Immature natural killer cell (primary cell): ENCODE measurements at places on chromosomes 16 and 17.
A peak's percentile ranks its signal among the peaks of the same experiment; 100 is the strongest.

DNA sequence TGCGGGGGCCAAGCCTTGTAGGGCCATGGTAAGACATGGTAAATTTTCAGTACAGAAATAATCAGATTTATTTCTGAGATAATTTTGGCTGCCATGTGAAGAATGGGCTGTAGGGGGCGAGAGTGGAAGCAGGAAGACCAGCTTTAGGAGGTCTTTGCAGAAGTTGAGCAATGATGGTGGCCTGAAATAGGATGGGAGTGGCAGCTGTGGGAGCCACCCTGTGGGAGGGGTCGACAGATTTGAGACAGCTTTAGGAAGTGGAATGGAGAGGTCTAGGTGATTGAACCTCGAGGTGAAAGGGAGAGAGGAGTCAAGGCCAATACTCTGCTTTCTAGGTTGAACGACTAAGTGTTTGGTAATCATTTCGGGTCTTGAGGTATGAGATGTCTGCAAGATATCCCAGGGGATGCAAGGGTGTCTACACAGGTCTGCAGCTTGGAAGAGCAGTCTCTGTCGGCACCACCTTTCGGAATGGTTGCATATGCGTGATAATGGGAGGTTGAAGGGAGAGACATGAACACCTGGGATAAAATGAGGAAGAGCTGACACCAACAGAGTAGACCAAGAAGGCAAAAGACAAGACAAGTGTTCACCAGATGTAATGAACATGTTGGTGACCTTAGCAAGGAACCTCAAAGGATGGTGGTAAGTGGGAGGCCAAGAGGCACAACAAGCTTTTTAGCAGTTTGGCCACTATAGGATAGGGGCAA, 4.2 kb upstream of the ATXN7L3 start:
- peak; percentile 46 for DNase-seq

DNA sequence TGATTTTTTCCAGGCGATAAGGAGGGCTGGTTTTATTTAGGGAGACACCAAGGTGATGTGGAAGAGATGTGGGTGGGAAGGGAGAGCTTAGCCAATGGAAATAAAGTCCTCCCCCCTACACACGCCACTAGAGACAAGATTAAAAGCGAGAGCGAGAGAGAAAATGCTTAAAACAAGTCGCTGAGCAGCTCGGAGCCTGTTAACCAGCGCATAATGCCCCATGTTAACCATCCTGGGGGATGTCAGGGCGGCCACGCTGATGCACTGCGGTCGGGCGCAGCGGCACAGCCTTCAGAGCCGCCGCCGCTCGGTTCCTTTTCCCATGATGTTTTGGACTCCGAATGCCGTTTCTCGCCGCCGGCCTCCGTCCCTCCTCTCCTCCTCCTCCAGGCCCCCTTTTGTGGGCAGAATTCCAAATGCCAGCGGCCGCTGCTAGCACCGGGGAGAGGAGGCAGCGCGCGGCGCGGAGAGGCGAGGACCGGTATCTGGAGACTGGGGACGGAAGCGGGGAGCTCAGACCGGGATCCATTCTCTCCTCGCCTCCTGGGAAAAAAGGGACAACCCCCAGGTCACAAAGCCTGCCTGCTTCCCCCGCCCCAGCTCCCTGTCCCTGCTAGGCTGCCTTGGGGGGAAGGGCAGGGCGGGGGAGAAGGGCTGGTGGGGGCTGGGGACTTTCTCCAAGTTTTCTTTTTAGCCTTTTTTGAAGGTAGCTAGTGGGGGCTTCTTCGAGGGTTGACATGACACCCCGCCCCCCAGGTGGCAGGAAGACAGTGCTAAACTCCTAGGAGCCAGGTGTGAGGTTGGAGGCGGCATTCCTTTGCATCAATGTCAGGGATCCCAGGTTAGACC, 98.1 kb upstream of the CCL2 start:
- no peak for DNase-seq

DNA sequence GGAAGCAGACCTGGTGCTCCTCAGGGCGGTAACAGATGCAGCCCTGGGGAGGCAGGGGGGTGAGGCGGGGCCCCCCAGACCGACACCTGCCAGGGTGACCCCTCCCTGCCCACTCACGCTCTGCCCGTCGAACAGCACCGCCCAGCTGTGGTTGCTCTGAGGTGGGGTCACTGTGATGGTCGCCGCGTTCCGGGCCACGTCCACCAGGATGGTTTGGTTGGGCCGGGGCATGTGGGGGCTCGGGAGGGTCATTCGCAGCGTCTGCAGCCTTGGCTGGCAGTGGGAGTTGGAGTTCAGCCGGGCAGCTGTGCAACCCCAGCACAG, 692 bp downstream of the BRICD5 start:
- no peak for DNase-seq

DNA sequence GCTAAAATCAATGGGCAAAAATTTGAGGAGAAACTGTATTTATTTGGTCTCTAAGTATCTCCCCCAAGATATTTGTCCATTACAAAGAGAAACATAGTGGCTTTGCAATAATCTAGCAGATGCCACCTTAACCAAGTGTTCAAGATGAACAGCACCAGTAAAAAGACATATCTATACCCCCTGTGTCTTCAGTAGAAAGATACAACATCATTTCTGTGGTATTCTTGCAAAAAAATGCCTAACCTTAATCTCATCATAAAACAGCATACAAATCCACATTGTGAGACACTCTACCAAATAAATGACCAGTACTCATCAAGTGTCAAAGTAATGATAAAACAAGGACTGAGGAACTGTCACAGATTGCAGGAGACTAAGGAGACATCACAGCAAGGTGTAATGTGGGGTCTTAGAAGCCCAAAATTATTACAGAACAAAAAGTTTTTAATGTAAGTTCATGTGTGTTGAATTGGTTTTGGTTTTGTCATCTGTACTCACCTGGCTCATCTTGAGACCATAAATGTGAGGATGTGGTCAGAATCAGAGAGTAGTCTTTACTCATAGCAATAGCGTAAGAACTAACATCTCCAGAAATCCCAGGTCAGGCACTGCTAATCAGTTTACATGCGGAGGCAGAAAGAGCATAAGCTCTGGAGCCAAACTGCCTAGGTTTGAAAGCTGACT, 77.2 kb downstream of the AATF start:
- DNase-seq = no peak

- no peak for DNase-seq
Observed at GRCh38 chr17:17325816-17326215, 22.6 kb downstream of the NT5M start.

DNA sequence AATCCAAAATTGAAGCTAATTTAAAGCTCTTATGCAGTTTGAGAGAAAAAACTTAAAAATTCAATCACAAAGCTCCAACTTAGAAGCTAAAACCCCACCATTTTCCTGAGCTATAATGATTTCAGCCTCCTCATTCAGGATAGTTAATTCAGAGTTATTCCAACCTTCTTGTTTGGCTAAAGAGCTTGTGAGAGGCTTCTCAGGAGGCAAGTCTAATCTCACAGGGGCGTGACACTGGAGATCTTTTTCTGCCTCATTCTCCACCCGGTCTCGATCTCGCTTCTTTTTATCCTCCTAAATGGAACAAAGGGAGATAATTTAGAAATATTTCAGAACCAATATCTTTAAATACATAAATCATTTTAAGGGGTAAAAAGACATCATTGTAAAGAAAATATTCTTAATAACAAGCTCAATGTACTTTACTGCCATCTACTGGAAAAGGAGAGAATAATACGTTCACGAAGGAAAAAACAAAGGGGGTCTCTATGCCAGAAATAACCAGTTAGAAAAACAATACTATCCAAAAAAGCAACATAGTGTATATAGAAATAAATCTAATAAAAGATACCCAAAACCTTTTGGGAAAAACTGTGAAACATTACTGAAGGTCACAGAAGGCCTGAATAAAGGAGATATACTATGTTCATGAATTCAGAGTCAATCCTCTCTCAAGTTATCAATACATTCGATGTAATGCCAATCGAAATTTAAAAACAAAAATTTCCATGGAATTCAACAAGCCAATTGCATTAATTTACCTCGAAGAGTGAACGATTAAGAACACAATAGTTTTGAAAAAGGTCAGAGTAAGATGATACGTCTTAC, 13.9 kb downstream of the BRD7 start:
- DNase-seq = peak; percentile 57

DNA sequence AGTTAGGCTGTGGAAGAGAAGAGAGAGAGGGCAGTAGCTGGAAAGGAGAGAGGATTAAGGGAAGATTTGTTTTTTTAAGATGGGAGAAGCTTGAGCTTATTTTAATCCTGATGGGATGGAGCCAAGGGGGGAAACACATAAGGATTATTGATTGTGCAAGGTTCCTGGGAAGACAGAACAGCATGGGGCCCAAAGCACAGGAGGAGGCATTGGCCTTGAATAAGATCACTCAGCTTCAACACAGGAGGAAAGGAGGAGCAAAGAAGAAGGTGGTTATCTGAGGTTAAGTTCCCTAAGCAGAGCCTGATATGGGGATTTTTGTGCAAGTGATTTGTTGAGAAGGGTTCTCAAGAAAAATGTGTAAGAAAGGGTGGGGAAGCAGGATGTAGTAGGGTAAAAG, 169.8 kb downstream of the ABCC12 start:
- no peak for DNase-seq

GRCh38 chr17:67657596-67657995, 60.1 kb upstream of the NOL11 start:
- DNase-seq = no peak

GRCh38 chr16:70703041-70703834, 17.4 kb upstream of the MTSS2 start:
- no peak for DNase-seq

GRCh38 chr16:76345163-76345661, 68.0 kb downstream of the CNTNAP4 start:
- DNase-seq = no peak

GRCh38 chr16:77675464-77676324, 46.6 kb upstream of the NUDT7 start:
- DNase-seq = peak; percentile 53

- DNase-seq = no peak
Observed at GRCh38 chr17:46730679-46731078, 87.8 kb downstream of the WNT3 start.

- DNase-seq = no peak
Observed at GRCh38 chr16:88839745-88840599, 16.8 kb downstream of the GALNS start.

DNA sequence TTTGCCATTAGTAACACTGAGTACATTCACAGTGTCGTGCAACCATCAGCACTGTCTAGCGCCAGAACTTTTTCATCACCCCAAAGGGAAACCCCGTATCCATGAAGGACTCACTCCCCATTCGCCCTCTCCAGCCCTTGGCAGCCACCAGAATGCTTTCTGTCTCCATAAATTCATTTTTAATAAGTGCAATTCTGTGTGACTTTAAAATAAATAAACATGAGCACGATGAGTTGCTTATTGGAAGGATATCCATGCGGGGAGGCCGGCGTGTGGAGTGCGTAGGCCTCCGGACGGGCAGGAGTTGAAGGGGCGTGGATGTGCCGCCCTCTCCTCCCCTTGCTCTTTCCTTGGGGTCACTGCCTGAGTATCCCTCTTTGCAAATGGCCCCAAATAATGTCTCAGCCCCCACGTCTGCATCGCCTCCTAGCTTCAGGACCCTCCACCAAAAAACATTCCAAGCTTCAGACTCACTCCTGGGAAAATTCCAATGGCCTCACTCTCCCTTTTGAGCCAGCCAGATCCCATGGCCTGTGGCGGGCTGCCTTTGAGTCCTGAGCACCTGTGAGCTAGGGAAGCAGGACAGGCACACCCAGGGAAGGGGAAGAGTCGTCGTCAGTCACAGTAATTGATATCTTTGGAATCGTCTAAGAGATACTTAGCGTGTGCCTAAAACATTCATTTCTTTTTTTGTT, 306.3 kb downstream of the SEC14L1 start:
- DNase-seq = no peak

- DNase-seq = peak; percentile 39
Observed at GRCh38 chr17:50269477-50270434, 4.5 kb upstream of the TMEM92 start.

DNA sequence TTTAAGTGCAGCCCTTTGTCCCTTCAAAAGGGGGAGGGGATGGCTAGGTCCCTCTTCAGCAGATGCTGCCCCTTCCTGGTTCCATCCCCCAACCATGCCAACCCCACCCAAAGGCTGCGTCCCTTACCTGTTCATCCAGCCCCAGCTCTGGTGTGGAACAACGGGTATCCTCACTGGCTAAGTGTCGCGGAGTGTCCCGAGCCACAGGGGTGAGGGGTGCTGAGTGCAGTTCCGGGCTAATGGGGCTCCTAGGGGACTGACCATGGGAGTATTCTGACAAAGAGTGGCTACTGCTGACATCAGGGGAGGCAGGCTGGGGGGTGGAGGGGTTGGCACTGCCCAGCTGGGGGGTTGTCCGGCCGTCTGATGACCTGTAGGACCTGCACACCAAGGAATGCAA, 32.9 kb downstream of the STH start:
- DNase-seq = no peak

GRCh38 chr17:68606451-68607307, 5.5 kb upstream of the FAM20A start:
- DNase-seq = no peak

GRCh38 chr17:16937431-16937830, 34.5 kb downstream of the TNFRSF13B start:
- DNase-seq = no peak

DNA sequence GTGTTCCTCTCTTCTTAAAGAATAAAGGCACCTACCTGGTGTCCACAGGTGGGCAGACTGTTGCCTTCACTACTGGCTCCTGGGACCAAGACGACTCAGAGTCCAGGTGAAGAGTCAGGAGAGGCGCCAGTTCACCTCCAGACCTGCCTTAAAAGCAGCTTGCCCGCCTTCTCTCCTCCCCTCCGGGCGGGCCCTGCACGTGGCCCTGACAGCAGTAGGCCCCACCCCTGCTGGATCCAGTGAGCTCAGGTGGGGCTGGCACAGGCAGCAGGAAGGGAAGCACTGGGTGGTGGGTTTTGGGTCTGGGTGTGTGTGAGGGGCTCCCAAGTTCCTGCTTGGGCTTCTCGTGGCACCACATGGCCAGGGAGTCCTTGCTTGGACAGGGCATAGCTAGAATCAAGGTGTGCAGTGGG, at the start of gene TNS4:
Gene TNS4, minus strand, starts transcription at position 125 of the 413 bp plus-strand sequence. CDS start 5,198 bp downstream, outside the sequence.
- DNase-seq = no peak

- DNase-seq = no peak
Observed at GRCh38 chr17:66381701-66382362, 79.4 kb downstream of the PRKCA start.

DNA sequence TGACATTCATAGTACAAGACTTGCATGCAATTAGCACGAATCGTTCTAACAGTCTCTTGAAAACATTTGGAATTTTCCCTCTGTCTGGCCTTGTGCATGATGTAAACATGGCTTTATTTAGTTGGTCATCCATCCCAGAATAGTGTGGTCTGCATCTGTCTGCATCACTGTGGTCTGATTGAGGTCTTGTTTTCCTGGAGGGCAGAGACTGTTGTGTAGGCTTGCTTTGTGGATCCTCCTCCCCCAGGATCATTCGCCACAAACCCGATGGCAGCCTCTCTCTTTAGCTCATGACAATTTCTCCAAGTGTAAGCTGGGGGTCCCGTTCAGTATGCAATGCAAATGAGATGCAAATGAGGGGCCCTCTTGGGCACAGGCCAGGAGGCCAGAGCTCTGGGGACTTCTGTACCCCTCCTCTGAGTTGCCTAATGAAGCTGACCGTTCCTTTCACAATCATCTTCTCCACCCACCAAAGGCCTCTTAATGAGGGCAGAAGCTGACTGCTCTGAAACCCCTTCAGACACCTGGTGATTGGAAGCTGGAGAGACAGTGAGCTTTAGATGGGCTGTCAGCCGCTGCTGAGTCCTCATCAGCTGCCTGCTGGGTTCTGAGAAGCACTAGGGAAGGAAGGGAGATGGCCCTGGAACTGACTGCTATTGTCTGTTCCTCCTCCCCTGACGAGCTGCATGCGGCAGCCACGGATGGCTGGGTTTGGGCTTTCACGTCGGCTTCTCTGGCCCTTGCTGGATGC, 201.2 kb upstream of the CACNG3 start:
- DNase-seq = no peak

- DNase-seq = no peak
Observed at GRCh38 chr17:76601065-76601464, 15.4 kb upstream of the ST6GALNAC2 start.

GRCh38 chr17:17141860-17142552, 64.1 kb downstream of the PLD6 start:
- peak; percentile 34 for DNase-seq
